EL (cell line): ENCODE measurements at places on chromosomes 7 and 10.

DNA sequence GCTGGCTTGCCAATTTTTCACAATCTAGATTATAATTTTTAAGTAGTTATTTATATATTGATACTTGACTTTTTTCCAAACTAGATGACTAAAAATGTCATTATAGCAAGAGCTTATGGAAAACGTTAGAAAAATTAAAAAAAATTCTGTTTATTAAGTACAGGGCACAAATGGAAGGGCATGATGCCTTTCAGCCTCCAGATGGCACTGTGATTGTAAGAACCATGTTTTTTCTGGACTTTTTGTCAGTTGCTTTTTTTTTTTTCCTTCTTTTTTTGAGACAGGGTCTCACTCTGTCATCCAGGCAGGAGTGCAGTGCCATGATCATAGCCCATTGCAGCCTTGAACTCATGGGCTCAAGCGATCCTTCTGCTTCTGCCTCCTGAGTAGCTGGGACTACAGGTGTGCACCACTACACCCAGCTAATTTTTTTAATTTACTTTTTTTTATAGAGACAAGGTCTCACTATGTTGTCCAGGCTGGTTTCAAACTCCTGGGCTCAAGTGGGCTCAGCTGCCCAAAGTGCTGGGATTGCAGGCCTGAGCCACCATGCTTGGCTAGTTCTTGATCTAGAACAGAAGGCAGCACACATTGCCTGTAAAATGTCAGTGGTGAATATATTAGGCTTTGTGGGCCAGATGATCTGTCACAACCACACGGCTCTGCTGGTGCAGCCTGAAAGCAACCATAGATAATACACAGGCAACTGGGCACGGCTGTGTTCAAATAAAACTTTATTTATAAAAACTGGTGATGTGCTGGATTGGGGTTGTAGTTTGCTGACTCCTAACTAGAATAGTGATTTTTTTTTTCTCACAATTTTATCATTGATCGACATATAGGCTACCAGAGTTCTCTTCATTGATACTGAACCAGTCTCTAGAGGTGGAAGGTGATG is 27.4 kb downstream of the UCMA start:
- no peak for DNase-seq

DNA sequence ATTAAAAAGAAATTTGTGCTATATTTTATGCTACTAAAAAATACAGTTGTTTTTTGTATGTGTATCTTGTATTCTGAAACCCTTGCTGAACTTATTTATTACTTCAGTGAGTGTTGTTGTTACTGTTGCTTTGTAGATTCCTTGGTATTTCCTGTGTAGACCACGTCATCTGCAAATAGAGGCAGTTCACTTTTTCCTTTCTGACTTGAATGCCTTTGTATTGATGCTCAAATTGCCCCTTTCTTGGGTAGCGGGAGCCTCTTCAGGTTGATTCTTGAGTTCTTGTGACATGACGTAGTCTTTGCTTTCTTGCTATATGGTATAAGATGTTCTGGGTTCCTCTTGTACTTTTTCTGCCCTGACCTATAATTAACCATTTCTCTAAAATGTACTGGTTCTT is 504.1 kb downstream of the SDK1 start:
- DNase-seq, result no peak

DNA sequence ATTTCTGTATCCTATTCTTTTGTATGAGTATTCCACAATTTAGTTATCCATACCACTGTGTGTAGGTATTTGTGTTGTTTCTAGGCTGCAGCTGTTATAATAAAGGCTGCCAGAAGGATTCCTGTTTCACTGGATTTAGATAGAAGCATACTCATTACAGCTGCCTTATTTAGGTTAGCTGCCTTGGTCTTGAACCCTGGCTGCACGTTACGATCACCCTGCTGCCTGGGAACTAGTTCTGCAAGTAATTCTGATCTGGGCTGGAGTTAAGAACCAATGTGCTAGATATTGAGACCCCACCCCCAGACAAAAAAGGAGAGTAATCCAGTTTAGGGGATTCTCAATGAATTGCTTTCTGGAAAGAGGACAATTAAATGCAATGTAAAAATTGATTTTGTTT is 43.1 kb downstream of the CCDC71L start:
- no peak for DNase-seq

DNA sequence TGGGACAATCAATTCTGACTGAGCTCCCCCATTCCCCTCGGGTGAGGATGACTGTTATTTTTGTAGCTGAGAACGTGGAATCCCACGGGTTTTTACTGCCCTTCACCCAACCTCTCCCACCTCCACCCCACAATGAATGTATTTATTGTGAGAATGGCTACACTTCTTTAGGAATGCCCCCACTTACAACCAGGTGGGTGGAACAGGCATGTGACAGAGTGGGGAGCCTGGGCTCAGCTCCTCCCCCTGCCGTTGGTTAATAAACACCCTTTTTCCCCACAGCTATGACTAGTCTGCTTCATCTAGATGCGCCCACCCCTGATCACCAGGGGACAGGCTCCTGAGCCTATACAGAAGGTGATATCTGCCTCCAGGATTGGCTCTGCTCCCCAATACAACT is 2.0 kb downstream of the MRPL43 start:
- no peak for DNase-seq
